ENCODE measurements at places on chromosomes 3 and 15.
A peak's percentile ranks its signal among the peaks of the same experiment; 100 is the strongest.

DNA sequence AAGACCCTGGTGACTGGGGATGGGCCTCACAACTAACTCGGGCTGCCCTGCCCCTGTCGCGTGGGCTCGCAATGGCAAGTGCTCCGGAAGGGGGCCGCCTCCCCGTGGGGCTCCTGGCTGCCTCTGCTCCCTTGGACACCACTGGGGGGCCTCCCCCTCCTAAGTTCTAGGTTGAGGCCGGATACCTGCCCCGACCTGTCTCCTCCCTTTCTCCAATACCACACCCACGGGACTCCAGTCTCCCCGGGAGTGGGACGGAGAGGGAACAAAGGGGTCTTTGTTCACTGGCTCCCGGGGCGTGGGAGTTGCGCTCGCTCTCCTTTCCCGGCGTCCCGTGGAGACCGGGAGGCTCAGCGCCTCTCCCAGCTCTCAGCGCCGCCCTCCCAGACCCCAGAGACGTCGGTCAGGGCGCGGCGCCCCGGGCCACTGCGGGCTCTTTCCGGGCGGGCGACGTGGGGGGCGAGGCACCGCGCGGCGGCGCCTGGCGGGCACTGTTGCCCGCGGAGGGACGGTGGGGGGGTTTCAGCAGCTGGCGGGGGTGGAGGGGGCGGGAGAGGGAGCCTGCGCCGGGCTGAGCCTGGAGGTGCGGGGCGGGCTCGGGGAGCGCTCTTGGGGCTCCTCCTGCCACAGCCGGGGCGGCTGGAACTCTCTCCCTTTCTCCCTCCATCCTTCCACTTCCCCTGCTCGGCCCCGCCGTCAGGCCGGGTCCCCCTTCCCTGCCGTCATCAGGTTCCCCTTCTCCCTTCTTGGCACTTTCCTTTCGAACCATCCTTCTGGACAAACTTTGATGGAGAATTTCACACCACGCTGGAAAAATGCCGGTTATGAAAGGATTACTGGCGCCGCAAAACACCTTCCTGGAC is at the start of gene KCNH8:
KCNH8 (plus strand) TSS at position 606 of the 863 bp plus-strand sequence; CDS start at position 816, 210 bp downstream.
- DNase-seq: peak; percentile 1

DNA sequence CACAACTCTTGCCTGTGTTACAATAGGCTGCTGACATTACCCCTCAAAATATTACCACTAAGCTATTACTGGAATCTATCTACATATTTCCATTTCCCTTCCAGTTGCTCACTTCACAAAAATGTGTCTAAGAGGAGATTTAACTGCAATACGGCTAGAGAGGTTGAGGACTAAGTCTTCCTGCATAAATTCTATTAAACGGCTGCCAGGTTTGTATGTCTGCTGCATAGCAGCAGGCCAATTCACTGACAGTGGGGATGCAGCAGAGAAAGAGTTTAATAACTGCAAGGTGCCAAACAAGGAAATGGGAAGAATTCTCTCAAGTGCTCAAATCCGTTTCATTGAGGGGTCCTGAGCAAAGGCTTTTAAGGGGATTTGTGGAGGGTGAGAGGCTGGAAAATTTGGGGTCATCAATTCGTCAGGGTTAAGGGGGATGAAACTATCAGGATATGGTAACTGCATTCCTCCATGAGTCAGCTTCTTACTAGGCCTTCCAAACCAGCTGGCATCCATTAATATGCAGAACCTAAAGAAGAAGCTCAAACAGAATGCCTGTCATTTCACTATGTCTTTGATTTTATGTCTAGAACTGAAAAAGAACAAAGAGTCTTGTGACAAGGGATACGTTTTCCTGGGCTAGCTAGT is 675.6 kb downstream of the TBL1XR1 start:
- no peak for DNase-seq

- DNase-seq: peak; percentile 36
These were observed 4.4 kb upstream of the SYNM start for GRCh38 chr15:99100245-99101173.

GRCh38 chr15:98901434-98902072 is 106.0 kb downstream of the PGPEP1L start:
- DNase-seq: no peak

DNA sequence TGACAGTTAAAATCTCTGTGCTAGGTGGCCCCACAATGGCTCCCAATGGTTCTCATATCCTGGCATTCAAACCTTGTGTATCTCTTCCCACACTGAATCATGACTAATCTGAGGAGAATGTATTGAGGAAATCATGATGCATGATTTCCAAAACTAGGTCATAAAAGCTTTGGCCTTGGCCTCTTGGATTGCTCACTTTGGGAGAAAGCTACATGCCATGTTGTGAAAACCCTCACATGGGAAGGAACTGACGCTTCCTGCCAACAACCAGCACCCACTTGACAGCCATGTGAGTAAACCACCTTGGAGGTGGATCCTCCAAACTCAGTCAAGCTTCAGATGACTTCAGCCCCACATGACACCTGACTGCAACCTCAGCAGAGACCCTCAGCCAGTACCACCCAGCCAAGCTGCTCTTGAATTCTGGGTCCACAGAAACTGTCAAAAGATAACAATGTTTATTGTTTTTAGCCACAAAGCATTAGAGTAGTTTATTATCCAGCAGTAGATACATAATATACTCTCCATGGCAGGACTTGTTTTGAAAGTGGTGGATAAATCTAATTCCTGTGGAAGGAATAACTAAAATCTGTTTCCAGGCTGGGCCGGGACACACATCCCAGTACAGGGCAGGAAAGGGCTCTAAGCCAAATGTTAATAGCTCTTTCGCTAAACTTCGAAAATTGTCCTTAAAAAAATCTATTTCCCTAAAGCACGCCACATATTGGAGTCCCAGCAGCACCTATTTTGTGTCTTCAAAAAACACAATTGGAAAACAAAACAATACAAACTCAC is 1.0 kb upstream of the ZNF620 start:
- no peak for DNase-seq

DNA sequence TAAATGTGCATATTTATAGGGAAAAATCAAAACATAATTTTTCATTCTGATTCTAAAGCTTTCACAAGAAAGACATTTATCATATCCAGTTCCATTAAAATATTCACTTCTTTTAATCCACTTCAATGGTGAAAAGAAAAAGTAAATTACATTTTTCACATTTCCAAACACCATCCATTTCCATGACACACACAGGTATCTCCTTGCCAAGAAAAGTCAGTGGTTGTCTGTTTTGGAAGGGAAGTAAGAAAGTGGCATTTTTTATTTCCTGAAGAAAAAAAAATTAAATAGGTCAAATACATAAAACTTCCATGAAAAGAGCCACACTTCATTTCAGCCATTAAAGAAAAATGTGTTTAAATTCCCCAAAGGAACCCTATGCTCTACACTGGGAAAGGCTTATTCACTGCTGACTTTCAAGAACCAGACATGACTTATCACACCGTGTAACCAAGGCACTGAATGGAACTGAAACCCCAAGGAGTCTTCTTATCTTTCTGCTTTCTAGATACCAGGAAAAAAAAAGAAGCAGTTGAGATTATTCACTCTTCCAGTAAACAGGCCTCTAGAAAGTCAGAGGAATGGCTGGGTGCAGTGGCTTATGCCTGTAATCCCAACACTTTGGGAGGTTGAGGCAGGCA is 44.5 kb downstream of the OSBPL10 start:
- no peak for DNase-seq
